Fibroblast of lung (primary cell): ENCODE measurements at places on chromosomes 6 and 20. TPM values are rescaled to one million over a fixed set of nuclear protein-coding genes. Genes with fewer than 3 reads are reported as not detected.

STX11 gene
- 0.26 and 0.33 TPM in 2 replicates for total RNA-seq

TUBB1 gene
- total RNA-seq, result under 0.01 TPM in 2 replicates

PDE10A gene
- under 0.01 TPM in 2 replicates for total RNA-seq

- no peaks in the 10 kb centered on the region for H3K4me1 ChIP-seq
- peak overlapping the region; percentile 85 for H3K27ac ChIP-seq
- peak overlapping the region; percentile 63 for H3K4me3 ChIP-seq
- peaks cover 19% of the 10 kb centered on the region for H3K27me3 ChIP-seq
Measured at GRCh38 chr20:62120990-62121775, 1.1 kb upstream of the LSM14B start.

DNA sequence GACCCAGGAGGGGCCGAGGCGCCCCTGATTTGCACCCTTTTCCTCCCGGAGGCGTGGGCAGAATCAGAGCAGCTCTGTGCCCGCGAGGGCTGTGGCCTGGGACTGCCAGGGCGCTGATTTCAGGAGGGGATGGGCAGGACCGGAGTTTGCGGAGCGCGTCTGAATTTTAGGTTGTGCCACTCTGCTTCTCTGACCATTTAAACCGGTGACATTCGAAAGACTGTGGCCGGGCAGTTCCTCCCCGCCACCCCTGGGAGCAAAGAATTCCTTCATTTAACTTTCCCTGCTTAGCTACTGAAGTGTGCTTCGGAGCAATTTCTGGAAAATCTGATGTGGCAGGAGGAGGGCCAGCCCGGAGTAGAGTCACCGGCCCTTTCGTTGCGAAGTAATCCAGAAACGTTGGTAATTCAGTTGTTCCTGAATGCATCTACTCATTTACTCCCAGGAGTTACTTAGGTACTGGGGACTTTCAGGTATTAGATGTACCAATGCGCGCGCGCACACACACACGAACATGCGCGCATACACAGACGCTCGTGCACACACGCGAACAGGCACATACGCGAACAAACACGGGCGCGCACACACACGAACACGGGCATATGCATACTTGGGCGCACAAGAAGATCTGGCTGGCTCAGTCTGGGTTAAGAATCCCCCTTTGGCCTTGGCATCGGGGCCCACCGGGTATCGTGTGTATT lies 568 bp downstream of the CCDC170 start:
- H3K36me3 ChIP-seq, result no peaks in the 10 kb centered on the region
- peak; percentile 58 for DNase-seq
- peak overlapping the region; percentile 70 for H3K4me3 ChIP-seq
- H3K27me3 ChIP-seq, result no peaks in the 10 kb centered on the region
- peak overlapping the region; percentile 18 for H3K27ac ChIP-seq
